NCI-H2081 (cell line): ENCODE measurements at places on chromosomes 7 and 10.
A peak's percentile ranks its signal among the peaks of the same experiment; 100 is the strongest.

DNA sequence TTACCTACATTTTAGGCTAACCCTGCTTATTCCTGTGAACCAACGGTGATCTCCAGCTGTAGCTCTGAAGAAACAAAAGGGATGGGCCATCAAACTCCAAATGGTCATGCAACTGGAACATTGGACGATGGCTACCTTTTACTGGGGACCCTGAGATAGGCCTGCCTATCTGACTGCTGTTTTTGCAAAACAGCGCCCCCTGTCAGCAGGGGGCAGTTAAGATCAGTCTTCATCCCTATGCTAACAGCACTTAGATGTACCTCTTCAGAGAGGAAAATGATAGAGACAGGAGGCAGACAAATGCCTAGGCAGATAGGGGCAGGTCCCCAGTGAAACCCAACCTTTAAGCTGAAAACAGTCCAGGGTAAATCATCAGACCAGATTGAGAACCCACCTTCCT, 1085.4 kb upstream of the SORCS1 start:
- no peak for DNase-seq

DNA sequence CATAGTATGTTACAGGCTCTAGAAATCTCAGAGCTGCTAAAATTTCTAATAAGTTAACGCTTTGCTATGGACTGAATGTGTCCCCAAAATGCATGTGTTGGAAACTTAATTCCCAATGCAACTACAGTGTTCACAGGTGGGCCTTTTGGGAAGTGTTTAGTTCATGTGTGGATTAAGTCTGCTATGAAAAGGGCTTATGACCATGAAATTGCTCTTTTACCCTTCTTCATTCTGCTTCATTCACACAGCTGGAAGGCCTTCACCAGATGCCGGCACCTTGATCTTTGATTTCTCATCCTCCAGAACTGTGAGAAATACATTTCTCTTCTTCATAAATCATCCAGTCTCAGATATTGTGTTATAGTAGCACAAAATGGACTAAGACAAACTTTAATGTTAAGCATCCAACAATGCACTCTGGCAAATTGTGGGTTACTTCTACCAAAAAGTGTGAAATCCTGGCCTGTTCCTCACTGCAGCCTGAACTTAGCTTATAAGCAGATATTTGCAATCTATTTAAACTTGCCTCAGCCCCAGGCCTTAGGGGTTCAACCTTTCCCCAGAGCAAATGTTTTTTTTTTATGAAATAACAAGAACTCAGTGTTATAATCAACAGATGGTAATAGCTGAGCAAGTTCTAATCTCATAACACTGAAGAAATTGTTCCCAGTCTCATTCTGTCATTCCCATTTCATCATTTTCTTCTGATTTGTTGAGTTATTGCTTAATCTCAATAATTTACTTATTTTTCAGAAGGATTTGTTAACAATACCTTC, 523.6 kb downstream of the KIF20B start:
- DNase-seq = no peak

- DNase-seq = no peak
Observed at GRCh38 chr7:127791446-127792189, 139.6 kb downstream of the SND1 start.

DNA sequence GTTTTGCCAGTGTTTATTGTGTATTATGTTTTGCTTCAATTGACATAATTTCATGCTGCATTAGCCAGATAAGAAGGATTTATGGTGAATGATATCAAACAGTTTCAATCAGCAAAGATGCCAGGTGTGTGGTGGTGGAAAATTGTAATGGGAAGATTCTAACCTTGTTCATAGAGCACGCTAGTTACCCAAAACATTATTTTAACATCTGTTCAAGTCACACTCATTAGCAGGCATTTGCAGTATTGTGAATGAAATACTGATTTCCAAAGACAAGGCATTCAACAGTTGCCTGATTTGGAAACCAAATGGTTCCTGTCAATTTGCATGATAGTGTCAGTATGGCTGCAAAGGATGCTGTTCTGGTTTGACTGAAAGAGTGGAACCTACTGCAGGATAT, 129.7 kb downstream of the EPC1 start:
- DNase-seq = no peak

GRCh38 chr7:78473021-78473420, 674.4 kb downstream of the PHTF2 start:
- DNase-seq = no peak

- no peak for DNase-seq
Observed at GRCh38 chr10:69232252-69232651, 12.1 kb downstream of the HKDC1 start.

GRCh38 chr10:101295261-101295660, 58.7 kb upstream of the BTRC start:
- DNase-seq = no peak

- DNase-seq = no peak
Observed at GRCh38 chr7:33745934-33746333, 159.4 kb upstream of the BMPER start.

- DNase-seq = no peak
Observed at GRCh38 chr10:11755512-11756263, 13.5 kb downstream of the ECHDC3 start.

DNA sequence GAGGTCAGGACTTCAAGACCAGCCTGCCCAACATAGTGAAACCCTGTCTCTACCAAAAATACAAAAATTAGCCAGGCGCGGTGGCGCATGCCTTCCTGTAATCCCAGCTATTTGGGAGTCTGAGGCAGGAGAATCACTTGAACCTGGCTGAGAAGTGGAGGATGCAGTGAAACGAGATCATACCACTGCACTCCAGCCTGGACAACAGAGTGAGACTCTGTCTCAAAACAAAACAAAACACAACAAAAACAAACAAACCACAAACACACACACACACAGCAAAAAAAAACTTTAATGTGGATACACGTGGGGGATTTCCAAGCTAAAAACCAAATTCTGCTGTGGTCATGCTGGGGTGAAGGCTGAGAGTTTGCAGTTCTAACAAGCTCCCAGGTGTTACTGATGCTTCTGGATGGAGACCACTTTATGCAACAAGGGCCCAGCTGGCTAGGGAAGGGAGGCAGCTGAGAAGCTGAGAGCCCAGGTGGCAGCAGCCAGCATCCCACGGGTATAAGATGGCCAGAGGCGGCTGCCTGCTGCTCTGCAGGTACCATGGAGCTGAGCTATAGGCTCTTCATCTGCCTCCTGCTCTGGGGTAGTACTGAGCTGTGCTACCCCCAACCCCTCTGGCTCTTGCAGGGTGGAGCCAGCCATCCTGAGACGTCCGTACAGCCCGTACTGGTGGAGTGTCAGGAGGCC, at the start of gene ZP3:
Gene ZP3, plus strand, starts transcription at position 538 of the 699 bp plus-strand sequence. Its CDS starts 15 bp downstream, at position 553.
- DNase-seq = no peak

- DNase-seq = no peak
Observed at GRCh38 chr7:136272934-136273333, 295.8 kb upstream of the MTPN start.

- DNase-seq = peak; percentile 3
Observed at GRCh38 chr10:9227679-9228365, 1173.3 kb downstream of the GATA3 start.

- DNase-seq = no peak
Observed at GRCh38 chr10:33134011-33134751, 176.2 kb upstream of the ITGB1 start.

- DNase-seq = no peak
Observed at GRCh38 chr10:36424502-36424901, 700.9 kb upstream of the ANKRD30A start.

DNA sequence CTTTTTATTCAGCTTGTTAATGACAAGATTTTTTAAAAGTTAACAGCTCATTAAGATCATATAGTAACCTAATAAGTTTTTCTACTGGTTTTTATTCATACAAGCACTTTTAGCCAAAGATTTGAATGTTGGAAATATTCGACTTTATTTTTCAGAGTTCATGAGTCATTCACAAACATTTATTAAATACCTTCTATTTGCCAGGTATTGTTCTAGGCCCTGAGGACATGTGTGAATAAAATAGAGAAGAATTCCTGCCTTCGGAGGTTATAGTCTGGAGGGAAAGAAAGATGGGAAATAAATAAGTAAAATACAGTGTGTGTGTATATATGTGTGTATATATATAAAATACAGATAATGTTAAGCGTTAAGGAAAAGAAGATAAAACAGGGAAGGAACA, 31.5 kb downstream of the BTAF1 start:
- DNase-seq = no peak

DNA sequence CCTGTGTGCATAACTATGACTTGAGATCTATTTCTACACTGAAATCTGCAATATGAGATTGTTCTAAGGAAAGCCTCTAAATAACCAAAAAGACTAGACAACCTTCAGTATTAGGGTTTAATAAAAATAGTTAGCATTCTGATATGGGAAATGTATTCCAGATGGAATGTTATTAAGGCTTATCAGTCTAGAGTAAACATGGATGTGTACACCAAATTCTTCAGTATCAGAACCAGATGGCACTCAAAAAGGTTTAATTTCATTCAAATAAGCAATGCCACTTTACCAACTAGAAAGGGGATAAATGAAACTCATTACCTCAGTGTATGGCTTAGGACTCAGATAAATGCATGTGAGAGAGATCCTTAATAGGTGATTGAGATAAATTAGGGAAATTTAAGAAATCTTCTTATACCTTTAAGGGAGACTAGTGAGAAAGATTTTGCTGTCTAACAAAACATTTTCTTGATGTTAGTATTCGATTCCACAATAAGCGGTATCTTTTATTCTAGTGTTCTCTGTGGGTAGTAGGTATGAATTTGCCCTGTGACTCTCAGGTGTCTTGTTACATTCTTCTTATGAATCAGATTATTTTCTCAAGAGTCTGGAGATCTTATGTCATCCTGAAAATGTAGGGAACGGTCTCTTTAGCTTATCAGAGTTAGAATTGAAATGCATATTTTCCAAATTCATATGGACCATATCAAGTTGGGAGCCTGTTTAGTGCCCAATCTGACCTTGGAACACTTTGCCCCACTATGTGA, 159.2 kb downstream of the PRKG1 start:
- DNase-seq = no peak

DNA sequence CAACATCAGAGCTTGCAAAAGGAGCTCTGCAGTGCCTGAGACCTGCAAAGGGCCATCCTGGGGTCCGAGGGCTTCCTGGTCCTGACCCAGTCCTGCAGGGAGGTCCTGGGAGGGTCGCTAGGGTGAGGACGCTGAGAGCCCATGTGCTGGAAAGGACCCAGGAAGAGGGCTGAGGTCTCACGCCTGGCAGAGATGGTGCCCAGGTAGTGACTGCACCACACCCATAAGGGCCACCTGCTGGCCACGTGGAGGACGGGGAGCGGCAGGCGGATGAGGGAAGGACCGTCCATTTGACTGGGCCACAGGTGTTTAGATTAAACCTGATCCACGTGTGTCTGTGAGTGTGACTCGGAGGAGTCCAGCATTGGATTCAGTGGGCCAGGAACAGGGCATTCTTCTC, 392.8 kb downstream of the DNAJB6 start:
- DNase-seq = no peak

DNA sequence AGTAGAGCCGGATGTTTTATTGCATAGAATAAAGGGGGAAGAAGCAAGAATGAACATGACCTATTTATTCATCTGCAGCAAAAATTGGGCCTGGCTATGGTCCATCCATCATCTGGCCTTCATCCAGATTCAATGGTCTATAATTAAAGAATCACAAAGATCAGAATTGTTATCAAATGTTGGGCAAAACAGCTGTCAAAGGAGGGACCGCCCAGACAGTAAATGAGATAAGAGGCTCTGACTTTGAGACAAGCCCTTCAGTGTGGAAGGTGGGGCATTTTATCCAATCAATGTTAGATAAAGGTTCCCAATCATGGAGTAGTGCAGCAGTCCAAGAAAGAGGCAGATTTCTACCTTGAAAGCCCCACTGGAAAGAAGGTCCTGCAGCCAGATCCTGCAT, 153.5 kb downstream of the PARD3 start:
- no peak for DNase-seq

GRCh38 chr7:1041551-1042491, 2.5 kb upstream of the GPR146 start:
- no peak for DNase-seq

DNA sequence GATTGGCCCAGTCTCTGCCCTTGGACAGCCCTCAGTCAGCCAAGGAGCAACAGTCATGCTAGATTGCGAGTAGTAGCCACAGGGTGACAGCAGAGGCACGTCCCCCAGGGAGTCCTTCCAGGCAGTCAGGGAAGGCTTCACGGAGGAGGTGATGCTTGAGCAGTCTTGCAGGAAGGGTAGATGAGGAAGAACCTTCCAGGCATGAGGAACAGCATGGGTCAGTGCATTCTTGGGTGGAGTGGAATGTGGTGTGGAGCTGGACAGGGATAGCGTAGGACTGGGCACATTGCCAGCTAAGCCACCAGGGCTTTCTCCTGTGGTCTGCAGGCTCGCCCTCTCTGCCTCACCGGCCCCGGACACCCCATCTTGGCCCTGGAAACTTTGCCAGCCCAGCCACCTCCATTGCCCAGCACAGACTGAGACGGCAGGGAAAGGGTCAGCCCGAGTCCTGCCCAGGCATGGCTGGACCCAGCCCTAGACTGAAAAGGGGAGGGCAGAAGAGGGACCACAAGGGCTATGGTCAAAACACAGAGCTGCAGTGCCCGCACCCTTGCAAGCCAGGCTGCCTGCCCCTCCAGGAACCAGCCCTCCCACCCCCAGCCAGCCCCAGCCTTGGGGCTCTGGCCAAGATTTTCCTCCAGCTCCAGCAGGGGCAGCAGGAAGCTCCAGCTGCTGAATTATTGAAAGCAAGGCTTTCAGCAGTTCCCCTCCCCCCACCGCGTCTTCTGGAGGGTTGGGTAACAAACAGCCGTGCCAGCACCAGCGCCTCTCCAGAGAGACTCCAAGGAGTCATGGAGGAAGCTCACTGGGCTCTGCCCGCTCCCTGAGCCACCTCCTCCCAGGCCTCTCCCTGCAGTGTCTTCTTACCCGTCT, 18.7 kb downstream of the SRRM3 start:
- DNase-seq = peak; percentile 22

GRCh38 chr10:113412161-113412560, 140.7 kb upstream of the HABP2 start:
- no peak for DNase-seq

DNA sequence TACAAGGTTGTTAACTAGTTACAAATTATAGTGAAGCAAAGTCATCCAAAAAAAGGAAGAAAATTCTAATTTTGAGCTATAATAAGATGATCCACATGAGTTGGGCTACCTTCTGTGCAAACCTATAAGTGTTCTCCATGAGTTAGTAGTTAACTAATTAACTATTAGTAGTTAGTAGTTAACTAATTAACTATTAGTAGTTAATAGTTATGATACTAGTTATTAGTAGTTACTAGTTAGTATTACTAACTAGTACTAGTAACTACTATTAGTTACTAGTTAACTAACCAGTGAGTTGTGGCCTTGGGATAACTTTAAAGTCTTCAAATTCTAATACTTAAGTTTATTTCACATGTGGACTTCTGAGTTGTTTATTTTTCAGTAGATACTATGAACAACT, 453.4 kb upstream of the GRM3 start:
- no peak for DNase-seq

DNA sequence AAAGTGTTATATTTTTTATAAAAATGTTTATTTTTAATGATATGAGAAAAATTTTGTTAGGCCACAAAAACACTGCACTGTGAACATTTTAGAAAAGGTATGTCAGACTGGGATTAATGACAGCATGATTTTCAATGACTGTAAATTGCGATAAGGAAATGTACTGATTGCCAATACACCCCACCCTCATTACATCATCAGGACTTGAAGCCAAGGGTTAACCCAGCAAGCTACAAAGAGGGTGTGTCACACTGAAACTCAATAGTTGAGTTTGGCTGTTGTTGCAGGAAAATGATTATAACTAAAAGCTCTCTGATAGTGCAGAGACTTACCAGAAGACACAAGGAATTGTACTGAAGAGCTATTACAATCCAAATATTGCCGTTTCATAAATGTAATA, 64.8 kb upstream of the CAPZA2 start:
- no peak for DNase-seq
